SJSA1 (cell line): ENCODE measurements at places on chromosomes 12 and 14. TPM values are rescaled to one million over a fixed set of nuclear protein-coding genes. Genes with fewer than 3 reads are reported as not detected.

Gene DDX51
- 8.9 and 11.8 TPM in 2 replicates for total RNA-seq

- DNase-seq, result peak; percentile 64
Measured at GRCh38 chr12:71938728-71939385, at the start of gene TPH2. Gene TPH2 (plus strand): TSS chr12:71938845. CDS start chr12:71938987, 142 bp downstream.

DNA sequence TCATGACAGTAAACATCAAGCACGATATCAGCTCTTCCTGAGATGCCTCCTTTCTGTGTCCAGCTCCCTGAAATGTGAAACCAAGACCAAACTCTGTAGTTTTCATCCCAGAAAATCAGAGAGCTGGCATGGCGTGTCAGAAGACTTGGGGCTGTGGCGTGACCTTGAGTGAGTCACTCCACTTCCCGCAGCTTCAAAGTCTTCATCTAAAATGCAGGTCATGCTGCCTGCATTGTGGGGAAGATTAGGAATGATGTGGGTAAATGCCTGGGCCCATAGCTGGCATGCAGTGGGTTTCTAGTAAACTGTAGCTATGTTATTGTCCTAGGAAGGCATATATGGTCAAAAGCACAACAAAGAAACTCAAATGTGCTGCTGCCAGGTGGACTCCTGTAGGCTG is 28.8 kb downstream of the OAS2 start:
- peak; percentile 60 for DNase-seq

Gene REC8
- total RNA-seq, result 0.47 and 6.8 TPM in 2 replicates

Gene RASSF8
- 43.5 and 65.0 TPM in 2 replicates for total RNA-seq

Gene SYNDIG1L
- total RNA-seq, result not detected in 2 replicates

Gene NAP1L1
- total RNA-seq, result 287 and 521 TPM in 2 replicates

GRCh38 chr12:116559162-116559935 is at the start of gene MAP1LC3B2:
Gene MAP1LC3B2 (plus strand): TSS chr12:116559381. CDS start chr12:116575943, 16,562 bp downstream.
- peak; percentile 80 for DNase-seq

DNA sequence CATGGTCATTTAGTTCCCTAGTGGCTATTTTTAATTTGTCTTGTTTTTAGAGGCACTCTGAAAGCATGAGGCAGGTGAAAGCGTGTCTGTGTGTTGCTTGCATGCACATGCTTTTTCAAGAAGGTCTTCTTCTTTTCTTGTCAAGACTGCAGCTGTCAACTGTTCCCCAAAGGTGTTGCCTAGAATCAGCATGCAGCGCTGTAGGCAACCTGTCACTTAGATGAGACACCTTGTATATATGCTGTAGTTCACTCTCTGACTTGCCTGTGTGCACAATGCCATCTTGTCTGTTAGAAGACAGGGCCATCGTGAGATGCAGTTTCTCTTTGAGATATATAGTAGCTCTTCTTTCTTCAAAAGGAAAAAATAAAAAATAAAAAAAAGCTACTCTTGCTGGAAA is 885.7 kb downstream of the DIO2 start:
- DNase-seq, result no peak

Gene CNTN1
- total RNA-seq, result 1.4 and 4.6 TPM in 2 replicates

GRCh38 chr12:62258941-62259630 is 1.1 kb upstream of the USP15 start:
- DNase-seq, result no peak

DNA sequence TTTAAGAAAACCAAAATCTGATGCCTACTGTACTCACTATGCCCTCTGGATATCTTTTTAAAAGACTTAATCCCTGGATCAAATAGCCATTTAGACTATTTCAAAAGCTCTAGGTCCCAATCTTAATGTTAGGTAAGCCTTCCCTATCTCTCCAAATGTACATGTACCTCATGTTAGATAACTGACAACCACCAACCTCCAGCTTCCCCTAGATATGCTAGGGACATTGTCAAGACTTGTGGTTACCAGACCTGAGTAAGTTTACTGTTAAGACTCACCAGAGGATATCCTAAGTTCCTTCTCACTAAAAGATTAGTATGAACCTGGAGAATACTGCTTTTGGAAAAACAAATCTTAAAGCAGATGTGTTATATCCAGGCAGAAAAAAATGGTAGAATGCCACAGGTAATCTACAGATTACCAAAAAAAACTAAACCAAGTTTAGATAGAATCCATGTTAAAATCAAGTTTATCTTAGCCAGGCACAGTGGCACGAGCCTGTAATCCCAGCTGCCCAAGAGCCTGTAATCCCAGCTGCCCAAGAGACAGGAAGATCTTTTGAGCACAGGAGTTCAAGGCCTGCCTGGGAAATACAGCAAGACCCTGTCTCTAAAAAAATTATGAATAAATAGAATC is 9.7 kb downstream of the NAP1L1 start:
- no peak for DNase-seq

DNA sequence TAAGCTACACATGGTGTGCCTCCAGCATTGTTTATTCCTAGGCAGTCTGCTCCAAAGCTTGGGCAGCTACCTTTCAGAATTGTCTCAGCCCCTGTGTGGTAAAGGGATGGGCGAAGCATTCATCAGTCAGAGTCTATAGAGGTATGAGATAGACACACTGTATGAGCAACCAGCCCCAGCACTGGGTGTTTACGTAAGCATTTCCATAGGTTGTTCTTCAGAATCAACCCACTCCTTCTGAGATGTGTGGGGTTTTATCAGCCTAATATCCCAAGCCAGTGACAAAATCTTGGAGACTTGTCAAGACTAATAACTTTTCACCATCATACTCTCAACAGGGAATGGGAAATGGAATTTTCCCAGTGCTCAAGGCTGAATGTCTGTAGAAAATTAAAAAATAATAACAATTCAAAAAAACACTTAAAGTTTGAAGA is 98.2 kb downstream of the BTG1 start:
- DNase-seq, result no peak

- no peak for DNase-seq
Measured at GRCh38 chr12:100290016-100290415, 23.0 kb downstream of the SCYL2 start.

GRCh38 chr12:31687101-31687527 is 27.6 kb downstream of the ETFBKMT start:
- no peak for DNase-seq

DNA sequence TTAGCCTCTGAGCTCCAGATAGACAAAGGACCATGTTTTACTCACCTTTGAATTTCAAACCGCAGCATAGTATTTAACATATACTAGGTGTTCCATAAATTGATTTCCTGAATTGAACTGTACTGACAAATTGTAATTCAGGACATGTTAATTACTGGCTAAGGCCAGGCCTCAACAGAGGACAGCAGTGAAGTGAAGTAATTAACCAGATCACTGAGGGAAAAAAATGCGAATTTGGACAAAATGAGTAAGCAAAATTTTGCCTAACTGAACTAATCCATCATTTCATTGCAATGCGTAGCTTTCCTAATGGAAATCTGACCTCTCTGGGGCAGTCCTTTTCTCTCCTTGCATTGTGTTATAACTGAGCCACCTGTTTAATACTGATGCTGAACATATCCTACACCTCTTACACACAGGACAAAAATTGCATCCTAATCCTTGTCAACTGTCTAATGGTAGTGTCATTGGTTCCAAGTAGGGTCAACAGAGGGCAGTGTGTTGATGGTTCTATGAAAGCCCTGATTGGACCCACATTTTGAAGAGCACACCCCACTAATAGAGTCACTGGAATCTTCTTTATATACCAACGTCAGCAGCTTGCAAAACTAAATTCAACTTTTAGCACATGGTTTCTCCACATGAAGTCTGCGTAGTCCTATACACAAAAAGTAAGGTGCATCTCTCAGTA is 148.4 kb downstream of the SLC25A21 start:
- DNase-seq, result no peak

GRCh38 chr12:115183752-115184151 is 499.8 kb upstream of the TBX3 start:
- no peak for DNase-seq

Gene RAD51AP1
- total RNA-seq, result 110 and 113 TPM in 2 replicates

DNA sequence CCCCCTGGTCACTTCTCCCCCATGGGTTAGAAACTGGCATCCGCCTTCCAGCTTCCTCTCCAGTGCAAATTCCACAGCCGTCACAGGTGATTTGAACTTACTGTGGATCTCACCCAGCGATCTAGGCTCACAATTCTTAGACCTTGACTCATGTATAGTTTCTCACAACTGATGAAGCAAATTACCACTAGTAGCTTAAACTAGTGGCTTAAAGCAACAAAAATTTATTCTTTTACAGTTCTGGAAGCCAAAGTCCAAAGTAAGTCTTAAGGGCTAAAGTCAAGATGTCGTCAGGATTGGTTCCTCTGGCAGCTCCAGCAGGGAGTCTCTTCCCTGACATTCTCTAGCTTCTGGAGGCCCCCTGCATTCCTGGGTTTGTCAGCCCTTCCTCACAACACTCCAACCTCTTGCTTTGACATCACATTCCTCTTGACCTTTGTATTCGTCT is 117.4 kb downstream of the KTN1 start:
- DNase-seq, result no peak

DNA sequence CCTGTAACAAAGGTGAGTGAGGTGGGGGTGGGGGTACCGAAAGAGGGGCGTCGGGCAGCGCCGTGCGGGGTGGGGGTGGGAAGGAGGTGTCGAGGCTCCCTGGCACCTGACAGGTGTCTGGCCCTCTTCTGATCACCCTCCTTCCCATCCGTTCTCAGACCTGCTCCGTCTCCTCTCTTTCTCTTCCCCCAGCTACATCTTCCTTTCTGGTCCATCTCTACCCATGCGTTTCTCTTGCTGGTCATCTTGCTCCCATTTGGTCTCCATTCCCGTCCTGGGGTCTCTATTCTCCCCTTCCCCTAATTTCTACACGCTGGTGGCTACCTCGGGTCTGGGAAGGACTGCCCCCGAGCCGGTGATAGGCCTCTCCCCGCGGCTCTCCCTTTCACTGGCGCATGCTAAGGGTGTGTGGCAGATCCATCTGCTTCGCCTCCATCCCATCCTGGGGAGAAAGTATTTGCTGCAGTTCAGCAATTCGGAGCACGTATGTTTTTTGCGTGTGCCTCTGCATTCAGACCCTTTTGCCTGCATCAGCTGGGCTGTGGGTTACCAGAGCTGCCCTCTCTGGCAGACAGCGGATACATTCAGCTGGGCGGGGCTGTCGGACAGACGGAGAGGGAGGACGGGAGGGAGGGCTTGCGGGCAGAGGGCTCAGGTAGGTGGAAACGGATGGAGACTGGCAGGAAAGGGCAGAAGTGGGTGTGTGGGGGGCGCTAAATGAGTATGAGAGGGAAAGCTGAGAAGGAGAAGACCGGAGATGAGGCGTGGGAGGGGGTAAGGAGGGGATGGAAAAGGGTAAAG is 730 bp downstream of the CLSTN3 start:
- no peak for DNase-seq

Gene KRT7
- total RNA-seq, result 2.1 and 16.1 TPM in 2 replicates

GRCh38 chr14:103179094-103179493 is 55.8 kb downstream of the TNFAIP2 start:
- no peak for DNase-seq

Gene MAP3K12
- 6.7 and 8.6 TPM in 2 replicates for total RNA-seq

DNA sequence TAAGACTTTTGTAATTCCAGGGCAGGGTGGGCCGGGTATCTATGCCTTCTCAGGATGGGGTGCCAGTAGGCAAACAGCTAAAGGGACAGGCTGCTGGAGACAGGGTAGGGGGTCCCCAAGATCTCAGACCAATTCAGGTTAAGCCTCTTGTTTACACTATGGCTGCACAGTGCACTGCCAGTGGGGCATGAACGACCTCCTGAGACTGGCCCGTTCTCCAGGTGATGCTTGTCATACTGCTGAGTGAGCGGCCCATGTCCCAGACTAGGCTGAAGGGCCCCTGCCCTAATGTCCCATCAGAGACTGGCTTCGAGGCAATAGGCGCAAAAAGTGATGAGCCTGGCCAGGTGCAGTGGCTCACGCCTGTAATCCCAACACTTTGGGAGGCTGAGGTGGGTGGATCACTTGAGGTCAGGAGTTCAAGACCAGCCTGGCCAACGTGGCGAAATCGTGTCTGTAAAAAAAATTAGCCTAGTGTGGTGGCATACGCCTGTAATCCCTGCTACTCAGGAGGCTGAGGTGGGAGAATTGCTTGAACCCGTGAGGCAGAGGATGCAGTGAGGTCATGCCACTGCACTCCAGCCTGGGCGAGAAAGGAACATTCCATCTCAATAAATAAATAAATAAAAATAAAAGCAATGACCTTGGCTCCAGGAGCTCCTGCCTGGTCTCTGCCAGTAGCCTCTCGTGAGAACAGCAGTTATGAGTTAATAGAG is 12.6 kb downstream of the SLC25A29 start:
- DNase-seq, result no peak

Gene ABCB9
- 11.0 and 11.5 TPM in 2 replicates for total RNA-seq

Gene OTOGL
- total RNA-seq, result 0.08 and 0.50 TPM in 2 replicates

DNA sequence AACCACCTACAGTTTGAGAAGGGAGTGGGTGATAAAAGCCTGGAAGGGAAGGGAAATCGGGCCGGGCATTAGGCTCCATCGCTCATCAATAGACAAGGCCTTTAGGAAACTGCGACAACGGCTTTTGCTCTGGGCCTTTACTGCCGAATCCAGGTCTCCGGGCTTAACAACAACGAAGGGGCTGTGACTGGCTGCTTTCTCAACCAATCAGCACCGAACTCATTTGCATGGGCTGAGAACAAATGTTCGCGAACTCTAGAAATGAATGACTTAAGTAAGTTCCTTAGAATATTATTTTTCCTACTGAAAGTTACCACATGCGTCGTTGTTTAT is 261 bp upstream of the RNU7-1 start:
- peak; percentile 86 for DNase-seq

Gene P2RX2
- total RNA-seq, result not detected in 2 replicates

Gene CLEC2A
- total RNA-seq, result not detected in 2 replicates

Gene ITGB7
- total RNA-seq, result 0.45 TPM in 1 of 2 replicates, not detected in the other

GRCh38 chr12:837548-837947 is 85.2 kb downstream of the WNK1 start:
- DNase-seq, result no peak

Gene CYP46A1
- total RNA-seq, result 0.21 and 0.22 TPM in 2 replicates

DNA sequence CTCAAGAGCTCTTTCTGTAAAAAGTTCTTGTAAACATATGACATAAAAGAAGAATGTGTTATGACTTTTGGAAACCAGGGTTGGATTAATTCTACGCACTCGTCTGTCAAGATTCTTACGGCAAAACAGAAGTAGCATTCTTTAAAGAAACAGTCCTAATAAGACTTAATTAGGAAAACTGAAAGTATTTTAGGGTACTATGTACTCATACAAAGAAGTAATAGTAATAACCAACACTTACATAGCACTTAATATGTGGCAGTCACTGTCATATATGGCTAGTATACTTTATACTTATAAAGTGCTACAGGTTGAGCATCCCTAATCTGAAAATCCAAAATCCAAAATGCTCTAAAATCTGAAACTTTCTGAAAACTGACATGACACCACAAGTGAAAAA is 72.9 kb upstream of the ST8SIA1 start:
- no peak for DNase-seq

DNA sequence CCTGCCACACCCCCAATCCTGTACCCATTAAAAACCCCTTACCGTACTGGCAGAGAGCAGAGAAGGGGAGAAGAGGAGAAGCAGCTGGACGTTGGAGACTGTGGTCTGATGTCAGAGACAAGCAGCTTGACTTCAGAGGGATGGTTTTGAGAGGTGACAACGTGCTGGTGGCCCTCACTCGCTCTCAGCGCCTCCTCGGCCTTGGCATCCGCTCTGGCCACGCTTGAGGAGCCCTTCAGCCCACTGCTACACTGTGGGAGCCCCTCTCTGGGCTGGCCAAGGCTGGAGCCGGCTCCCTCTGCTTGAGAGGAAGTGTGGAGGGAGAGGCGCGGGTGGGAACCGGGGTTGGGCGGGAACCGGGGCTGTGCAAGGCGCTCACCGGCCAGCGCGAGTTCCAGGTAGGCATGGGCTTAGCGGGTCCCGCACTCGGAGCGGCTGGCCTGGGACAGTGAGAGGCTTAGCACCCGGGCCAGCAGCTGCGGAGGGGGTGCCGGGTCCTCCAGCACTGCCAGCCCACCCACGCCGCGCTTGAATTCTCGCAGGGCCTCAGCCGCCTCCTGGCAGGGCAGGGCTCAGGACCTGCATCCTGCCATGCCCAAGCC is 67.6 kb upstream of the PPP4R3A start:
- DNase-seq, result no peak
